ENCODE measurements at places on chromosomes 16 and 17. TPM values are rescaled to one million over a fixed set of nuclear protein-coding genes. Genes with fewer than 3 reads are reported as not detected.
A peak's percentile ranks its signal among the peaks of the same experiment; 100 is the strongest.

DNA sequence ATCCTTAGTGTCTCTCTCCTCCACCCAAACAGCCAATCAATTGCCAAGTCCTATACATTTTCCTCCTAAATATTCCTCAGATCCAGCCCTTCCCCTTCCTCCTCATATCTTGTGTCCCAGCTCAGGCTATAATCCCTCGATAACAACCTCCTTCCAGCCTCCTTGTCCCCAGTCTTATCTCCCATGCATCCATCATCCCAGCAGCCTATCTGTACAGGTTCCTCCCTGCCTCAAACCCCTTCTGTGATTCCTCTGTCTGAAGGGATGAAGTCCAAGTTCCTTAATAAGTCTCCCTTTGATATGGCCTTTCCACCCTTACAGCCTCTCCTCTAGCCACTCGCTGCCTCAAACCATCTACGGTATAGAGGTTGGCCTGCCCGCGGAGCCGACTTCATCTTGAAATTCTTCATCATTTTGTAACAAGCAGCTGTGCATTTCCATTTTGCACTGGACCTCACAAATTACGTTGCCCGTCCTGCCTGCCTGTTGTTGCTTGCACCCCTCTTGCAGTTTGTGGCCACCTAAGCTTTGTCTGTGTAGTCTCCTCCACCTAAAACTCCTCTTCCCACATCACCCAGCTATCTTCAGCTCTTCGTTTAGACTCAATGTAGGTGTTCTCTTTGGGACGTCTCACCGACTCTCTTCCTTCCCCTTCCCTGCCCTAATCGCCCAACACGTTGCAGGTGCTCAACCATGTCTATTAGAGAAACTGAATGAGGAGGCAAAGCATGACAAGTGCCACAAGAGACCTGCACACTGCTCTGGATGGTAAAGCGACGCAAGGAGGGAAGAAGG, 786 bp upstream of the CDK5RAP3 start:
- H3K27ac ChIP-seq, result no peak overlapping the region
- no peaks in the 10 kb centered on the region for H3K4me1 ChIP-seq

DNA sequence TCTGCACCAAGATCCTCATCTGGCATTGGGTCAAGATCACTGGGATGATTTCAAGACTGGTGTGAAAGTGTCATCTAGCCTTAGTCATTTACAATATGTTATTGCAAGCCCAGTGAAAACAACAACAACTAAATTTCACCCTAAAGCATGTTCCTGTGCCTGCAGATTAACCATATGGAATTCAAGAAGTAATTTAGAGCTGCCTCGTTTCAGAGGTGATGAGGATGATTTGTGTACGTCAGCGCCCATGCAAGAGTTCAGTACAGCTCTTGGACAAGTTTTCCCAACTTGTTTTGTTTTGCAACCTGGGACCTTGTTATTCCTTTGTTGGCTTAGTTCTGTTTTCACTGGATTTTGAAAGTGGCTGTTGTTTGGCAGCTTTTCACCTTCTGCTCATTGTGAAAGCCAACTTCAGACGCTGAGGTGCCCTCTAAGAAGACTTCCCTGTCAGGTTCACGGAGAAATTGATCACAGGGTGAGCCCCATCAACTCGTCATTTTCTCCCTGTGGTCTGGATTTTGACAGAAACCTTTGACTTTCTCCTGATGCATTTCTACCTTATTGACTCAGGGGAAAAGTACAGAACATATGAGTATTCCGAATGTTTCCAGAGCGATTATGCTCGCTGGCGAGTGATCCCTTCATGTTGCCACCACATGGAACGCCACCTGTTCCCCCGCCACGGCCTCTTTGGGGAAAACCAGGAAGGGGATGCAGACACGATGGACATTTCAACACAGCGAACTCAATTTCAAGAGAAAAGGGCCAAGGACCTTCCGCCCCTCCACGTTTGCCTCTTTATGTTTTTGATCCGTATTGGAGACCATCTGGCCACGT, 85.6 kb downstream of the FOXL1 start:
- no peaks in the 10 kb centered on the region for H3K36me3 ChIP-seq
- H3K4me3 ChIP-seq, result no peak overlapping the region
- no peak overlapping the region for H3K27ac ChIP-seq
- H3K27me3 ChIP-seq, result no peaks in the 10 kb centered on the region

DNA sequence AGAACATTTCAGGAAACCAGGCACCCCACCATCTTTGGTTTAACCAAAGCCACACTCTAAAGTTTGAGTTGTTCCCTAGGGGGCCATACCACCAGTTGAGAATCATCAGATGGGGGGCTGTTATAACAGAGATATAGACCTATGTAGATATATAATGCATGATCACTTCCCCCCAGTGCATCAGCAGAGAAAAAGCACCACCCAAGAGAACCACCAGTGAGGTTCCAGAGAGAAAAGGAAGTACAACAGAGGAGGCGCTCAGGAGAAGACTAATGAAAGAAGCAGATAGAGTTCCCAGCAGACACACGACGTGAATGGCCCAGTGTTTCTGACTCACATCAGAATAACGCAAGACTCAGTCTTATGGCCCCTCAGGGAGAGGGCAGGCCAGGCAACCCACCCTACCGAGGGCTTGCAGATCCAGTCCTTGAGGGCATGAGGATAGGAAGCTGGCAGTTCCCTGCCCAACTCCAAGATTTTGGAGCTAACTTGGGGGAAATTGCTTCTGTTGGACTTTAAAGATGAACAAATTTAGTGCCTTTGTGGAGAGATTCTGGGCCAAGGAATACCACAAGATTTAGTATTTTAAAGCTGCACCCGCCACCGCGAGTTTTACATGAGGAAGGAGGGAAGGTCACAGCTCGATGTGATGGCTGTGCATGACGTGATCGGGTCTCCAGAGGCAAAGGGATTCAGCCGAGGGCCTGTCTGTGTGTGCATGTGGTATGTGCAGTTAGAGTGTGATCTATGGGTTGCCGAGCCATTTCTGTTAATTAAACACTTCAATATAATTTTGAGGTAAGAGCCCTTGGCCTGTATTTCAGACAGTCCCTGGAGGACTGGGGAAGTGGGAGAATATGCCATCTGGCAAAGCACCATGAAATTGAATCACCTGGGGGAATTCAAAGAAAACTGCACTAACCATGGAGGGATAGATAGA, 53.1 kb downstream of the AIPL1 start:
- H3K27ac ChIP-seq, result no peak overlapping the region
- DNase-seq, result no peak
- no peaks in the 10 kb centered on the region for H3K27me3 ChIP-seq
- H3K36me3 ChIP-seq, result no peaks in the 10 kb centered on the region
- no peaks in the 10 kb centered on the region for H3K4me1 ChIP-seq

DNA sequence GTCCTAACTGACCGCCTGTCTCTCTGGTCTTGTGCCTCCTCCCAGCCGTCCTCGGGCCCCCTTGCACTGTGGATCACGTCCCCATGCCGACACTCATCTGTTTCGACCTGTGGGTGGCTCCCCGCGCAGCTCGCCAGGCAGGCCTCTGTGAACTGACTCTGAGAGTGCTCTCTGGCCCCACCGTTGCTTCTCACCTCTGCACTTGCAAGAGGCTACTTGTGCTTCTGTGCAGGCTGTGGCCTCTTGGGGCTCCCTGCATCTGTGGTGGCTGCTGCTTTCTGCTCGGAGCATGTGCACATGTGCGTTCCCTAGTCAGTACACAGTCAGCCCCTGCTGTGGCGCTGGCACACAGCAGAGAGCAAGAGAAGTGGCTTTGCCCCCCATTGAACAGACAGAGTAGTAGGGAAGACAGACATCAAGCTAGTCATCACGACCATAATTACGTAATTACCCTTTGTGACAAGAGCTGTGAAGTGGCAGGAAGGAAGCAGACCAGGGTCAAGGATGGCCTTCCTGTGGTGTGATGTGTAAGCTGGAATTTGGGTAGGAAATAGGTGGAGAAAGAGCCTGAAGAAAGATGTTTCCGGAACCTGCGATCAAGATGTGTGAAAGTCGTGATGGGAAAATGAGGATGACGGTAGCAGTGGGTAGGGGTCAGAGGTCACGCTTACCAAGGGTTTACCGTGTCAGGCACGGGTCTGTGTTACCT, 256.0 kb upstream of the CACNG5 start:
- no peaks in the 10 kb centered on the region for H3K27me3 ChIP-seq
- H3K27ac ChIP-seq, result peak overlapping the region; percentile 87
- H3K4me1 ChIP-seq, result peaks cover 26% of the 10 kb centered on the region
- H3K4me3 ChIP-seq, result no peak overlapping the region
- no peaks in the 10 kb centered on the region for H3K36me3 ChIP-seq

DNA sequence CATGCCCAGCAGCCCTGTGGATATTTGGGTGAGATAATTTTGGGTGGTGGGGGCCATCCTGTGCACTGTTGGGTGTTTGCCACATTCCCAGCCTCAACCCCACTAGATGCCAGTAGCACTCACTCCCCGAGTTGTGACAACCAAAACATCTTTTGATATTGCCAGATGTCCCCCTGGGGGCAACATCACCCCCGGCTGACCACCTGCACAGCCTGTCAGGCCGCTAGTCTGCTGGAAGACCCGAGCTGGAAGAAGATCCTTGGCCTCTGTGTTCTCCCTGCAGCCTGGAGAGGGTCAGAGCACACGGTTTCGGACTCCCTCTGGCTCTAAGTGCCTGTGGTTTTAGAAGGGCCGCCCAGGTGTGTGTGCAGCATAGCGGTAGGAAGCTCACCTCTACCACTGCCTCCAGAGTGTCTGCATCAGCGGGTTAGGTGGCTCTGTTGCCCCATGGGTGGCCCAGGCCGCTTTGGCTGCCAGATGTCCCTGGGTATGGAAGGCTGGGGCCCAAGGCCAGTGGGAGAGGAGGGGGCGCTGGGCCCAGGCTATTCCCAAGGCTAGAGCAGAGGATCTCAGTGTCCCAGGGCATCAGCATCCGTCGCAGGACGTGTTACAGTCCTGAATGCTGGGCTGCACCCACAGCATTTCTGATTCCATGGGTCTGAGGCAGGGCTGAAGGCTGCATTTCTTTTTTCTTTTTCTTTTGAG, 195.8 kb upstream of the GSE1 start:
- H3K4me3 ChIP-seq, result no peak overlapping the region
- H3K4me1 ChIP-seq, result peaks cover 5% of the 10 kb centered on the region
- no peaks in the 10 kb centered on the region for H3K27me3 ChIP-seq

GRCh38 chr17:62064029-62064790, 868 bp downstream of the MED13 start:
- H3K27me3 ChIP-seq, result no peaks in the 10 kb centered on the region
- H3K4me1 ChIP-seq, result peaks cover 21% of the 10 kb centered on the region
- H3K4me3 ChIP-seq, result peak overlapping the region; percentile 96
- no peak for DNase-seq

GRCh38 chr16:80883159-80883642, 78.8 kb upstream of the CDYL2 start:
- no peak for DNase-seq
- no peak overlapping the region for H3K27ac ChIP-seq
- H3K4me1 ChIP-seq, result no peaks in the 10 kb centered on the region
- H3K36me3 ChIP-seq, result no peaks in the 10 kb centered on the region

DNA sequence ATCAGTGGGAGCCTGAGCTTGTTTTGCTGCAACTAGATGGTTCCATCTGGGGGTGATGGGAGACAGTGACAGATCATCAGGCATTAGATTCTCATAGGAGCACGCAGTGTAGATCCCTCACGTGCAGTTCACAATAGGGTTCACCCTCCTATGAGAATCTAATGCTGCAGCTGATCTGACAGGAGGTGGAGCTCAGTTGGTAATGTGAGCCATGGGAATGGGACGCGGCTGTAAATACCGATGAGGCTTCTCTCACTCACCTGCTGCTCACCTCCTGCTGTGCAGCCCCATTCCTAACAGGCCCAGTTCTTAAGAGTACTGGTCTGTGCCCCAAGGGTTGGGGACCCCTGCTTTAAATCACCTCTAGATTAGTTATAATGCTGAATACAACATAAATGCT, 137.5 kb upstream of the PLEKHM1 start:
- no peak overlapping the region for H3K4me3 ChIP-seq
- no peak for DNase-seq
- no peaks in the 10 kb centered on the region for H3K27me3 ChIP-seq
- no peak overlapping the region for H3K27ac ChIP-seq

GRCh38 chr16:49021136-49021535, 260.5 kb downstream of the CBLN1 start:
- H3K4me1 ChIP-seq, result peaks cover 8% of the 10 kb centered on the region
- no peak overlapping the region for H3K27ac ChIP-seq
- H3K27me3 ChIP-seq, result no peaks in the 10 kb centered on the region
- no peaks in the 10 kb centered on the region for H3K36me3 ChIP-seq
- no peak overlapping the region for H3K4me3 ChIP-seq

GRCh38 chr16:87383505-87384161, at the start of gene FBXO31:
FBXO31 (minus strand) TSS chr16:87383776; CDS start chr16:87383744, 32 bp downstream.
- no peaks in the 10 kb centered on the region for H3K36me3 ChIP-seq
- H3K4me1 ChIP-seq, result peaks cover 16% of the 10 kb centered on the region
- DNase-seq, result peak; percentile 93
- H3K27me3 ChIP-seq, result no peaks in the 10 kb centered on the region
- peak within 1 kb of the TSS; percentile 83 for H3K4me3 ChIP-seq

- no peak for DNase-seq
- H3K4me1 ChIP-seq, result no peaks in the 10 kb centered on the region
- H3K27me3 ChIP-seq, result peaks cover 33% of the 10 kb centered on the region
- H3K27ac ChIP-seq, result no peak overlapping the region
- peak overlapping the region; percentile 52 for H3K4me3 ChIP-seq
Measured at GRCh38 chr16:19168371-19169081, 486 bp downstream of the SYT17 start.

CRK gene
- 25.0 TPM for total RNA-seq

CAMKK1 gene
- total RNA-seq, result 9.9 TPM

LRRC37A gene
- 1.1 TPM for total RNA-seq

MT1F gene
- total RNA-seq, result not detected

Measured in cardiac muscle cell (in vitro differentiated cells and primary cell).